Testis (tissue), 5 donors: ENCODE measurements at places on chromosomes 4 and X. TPM values are rescaled to one million over a fixed set of nuclear protein-coding genes. Genes with fewer than 3 reads are reported as not detected.

DNA sequence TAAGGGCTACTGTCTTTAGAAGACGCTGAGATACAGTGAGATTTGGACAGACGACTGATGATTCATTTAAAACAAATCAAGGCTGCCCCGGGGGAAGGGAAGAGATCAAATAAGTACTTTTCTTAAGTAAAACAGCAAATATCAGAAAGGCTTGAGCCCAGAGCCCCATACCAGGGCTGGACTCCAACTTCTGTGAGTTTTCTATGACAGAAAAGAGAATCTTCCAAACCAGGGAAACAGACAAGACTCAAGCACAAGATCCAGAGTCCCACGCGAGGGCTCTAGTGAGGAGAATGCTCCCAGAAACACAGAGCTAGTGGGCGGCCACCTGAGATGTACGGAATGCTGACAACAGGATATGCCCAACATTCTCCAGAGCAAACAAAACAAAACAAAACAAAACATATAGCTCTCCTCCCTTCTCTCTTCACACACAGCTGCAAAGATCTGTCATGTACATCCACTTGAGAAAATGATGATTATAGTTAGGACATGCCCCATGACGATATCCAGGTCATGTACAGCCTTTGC, 13.1 kb downstream of the ACSL1 start:
- H3K27me3 ChIP-seq: no peaks in the 10 kb centered on the region
- peaks cover 21% of the 10 kb centered on the region for H3K4me1 ChIP-seq
- no peak for DNase-seq
- no peaks in the 10 kb centered on the region for H3K36me3 ChIP-seq
- H3K4me3 ChIP-seq: no peak overlapping the region
- H3K27ac ChIP-seq: peak overlapping the region; percentile 31

GRCh38 chr4:111905511-111905910, 239.7 kb upstream of the FAM241A start:
- DNase-seq: no peak
- no peak overlapping the region for H3K27ac ChIP-seq
- H3K36me3 ChIP-seq: no peaks in the 10 kb centered on the region
- H3K4me1 ChIP-seq: no peaks in the 10 kb centered on the region
- no peak overlapping the region for H3K4me3 ChIP-seq

DNA sequence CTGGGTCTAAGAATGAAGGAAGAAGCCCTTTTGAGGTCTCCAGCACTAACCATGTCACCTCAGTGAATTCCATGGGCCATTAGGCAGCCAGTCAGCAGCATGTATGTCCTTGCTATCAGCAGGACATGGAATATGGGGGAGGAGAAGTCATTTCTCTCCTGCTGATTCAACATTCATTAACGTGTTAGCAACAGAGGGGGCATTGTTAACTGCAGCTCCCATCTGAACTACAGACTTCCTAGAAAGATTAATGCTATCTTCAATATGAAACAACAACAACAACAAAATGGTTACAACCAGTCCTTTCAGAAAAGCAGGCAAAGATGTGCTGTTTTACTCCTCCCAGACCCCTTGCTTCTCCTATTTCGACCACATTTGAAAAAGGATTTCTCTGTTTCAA, 120.4 kb upstream of the SLC34A2 start:
- H3K4me3 ChIP-seq: no peak overlapping the region
- H3K27me3 ChIP-seq: no peaks in the 10 kb centered on the region
- no peak for DNase-seq
- no peak overlapping the region for H3K27ac ChIP-seq
- no peaks in the 10 kb centered on the region for H3K4me1 ChIP-seq
- H3K36me3 ChIP-seq: no peaks in the 10 kb centered on the region

BST1 gene
- total RNA-seq: 1.6 TPM

DNA sequence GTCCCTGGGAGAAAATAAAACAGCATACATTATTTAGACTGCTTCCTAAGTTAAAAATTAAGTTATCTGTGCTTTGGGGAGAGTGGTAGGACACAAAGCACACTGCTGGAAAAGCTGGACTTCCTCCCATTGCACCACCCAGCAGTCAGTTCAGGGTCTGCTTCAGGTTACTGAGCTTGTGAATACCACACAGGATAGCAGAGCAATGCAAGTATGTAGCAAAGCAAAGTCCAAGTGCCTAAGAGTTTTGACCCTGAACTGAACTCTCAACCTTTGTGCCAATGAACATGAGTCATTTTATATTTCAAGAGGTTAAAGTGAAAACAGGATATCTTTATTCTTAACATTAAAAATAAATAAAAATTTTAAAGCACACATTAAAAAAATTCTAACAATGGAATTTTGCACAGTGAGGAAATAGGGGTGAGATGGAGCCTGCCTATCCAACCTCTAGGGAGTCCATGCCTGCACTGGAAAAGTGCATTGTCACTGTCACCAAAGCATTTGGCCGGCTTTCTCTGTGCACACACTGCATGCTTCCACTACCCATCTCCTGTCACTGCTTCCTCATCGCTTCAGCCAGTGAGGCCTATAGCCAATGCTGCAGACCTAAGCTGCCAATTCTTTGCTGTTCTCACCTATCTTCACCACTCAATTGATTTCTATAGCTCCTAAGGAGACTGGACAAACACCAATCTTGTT, 50.9 kb downstream of the ABCG2 start:
- H3K4me3 ChIP-seq: no peak overlapping the region
- peaks cover 6% of the 10 kb centered on the region for H3K4me1 ChIP-seq
- H3K27me3 ChIP-seq: no peaks in the 10 kb centered on the region
- no peak overlapping the region for H3K27ac ChIP-seq
- no peaks in the 10 kb centered on the region for H3K36me3 ChIP-seq
- DNase-seq: no peak

GRCh38 chr4:83996254-83996653, 460.3 kb downstream of the GPAT3 start:
- no peak overlapping the region for H3K27ac ChIP-seq
- H3K4me1 ChIP-seq: no peaks in the 10 kb centered on the region
- H3K27me3 ChIP-seq: no peaks in the 10 kb centered on the region
- no peak overlapping the region for H3K4me3 ChIP-seq
